ENCODE measurements at places on chromosomes 1 and 21.

DNA sequence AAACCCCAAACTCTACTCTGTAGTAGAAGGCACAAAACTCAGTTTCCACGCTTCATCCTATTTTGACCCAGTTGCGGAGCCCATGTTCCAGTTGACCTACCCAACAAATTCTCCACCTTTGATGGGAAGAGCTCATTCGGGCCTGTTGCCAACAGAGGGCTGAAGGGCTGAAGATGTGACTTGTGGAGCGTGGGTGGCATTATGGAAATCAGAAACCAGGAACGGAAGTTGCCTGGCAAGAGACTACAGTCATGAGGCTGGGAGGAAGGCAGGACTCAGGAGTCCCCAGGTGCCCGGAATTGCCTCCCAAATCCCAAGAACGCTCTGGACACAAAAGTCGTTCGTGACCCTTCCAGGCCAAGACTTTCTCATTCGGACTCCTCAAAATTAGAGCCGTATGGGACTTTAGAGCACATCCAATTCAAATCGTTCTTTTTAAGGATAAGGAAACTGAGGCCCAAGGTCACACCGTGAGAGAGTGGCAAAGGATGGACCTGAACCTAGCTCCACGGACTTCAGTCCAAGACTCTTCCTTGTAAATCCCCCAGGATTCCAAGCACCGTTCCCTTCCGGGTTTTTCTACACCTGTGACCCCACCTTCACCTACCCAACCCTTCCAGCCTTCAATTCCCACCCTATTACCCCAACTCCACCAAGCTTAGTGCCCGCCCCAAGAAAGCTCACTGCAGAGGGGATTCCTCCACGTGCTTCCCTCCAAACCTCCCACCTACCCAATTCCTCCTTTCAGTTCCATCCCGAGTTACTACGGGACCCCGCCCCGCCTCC, 739 bp downstream of the SMG5 start:
- no peak for DNase-seq

DNA sequence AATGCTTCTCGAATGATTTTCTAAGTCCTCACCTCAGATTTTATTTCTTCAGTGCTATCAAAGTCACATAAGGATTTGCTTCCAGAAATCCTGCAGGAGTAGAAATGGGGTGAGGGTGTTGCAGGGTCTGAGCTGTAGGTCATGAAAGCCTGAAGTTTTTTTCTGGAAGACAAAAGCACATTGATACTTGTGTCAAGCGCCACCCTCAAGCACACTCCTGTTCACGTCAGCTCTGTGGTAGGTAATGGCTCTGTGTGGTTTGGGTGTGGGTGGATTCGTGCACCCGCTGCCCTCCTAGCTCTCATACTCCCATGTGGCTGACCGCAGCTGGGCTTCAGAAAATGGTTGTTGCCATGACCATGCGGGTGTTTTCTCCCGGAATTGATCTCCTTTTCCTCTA, 39.9 kb downstream of the AKNAD1 start:
- no peak for DNase-seq

DNA sequence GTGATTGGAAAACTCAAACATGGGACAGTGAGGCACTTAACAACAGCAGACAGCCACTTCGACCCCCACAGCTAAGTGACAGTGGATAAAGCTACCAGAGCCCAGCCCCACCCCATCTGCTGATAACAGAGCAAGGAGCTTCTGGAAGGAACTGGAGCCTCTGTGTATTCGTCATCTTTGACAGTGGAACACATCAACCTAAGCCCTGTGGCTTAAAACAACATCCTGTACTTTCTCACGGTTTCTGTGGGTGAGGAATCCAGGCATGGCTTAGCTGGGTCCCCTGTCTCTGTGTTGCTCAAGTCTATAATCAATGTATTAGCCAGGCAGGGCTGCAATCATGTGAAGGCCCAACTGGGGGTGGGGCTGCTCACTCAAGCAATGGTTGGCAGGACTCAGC, 18.4 kb upstream of the SIPA1L2 start:
- no peak for DNase-seq

DNA sequence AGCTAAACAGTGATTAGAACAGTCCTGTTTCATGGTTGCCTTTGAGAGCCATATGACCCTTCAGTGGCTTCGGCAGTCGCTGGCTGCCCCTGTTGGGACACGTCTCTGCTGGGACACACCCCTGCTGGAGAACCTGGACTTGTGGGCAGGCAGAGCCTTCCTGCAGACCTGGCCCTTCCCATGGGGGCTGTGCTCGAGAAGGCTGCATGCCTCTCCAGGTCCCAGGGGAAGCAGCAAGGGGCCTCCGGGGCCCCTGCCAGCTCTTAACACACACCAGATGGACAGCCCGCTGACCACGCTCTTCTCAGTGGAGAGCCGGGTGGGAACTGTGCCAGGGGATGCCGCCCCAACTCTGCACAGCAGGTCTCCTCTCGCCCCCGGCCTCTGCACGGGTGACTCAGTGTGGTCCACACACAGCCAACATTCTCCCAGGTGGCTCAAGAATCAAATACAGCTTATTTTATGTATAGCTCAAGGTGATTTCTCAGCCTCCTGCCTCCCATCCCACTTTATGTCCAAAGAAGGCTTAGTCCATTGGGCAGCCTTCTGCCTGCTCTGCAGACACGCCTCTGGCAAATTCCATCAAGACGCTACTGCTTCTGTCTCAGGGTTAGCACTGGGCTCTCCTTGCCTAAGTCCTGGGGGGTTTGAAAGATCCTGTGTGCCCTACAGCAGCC, 450.8 kb downstream of the KIF26B start:
- no peak for DNase-seq

DNA sequence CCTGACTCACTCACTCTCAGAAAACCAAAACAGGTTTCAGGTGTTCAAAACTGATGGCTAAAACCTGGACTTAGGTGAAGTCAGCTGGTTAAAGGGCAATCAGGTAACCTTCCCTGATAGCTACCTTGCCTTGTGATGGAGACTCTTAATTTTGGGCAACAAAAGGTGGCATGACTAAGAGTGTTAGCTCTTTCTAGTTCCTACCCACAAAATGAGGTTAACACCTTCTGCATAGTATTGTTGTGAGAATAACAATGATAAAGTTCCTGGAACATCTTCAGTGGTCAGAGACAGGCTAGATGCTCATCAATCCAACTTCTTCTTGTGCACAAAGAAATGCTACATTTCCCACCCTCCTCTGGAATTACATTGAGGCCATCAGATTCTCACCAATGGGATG, 214.8 kb downstream of the ZNF648 start:
- DNase-seq: no peak

- no peak for DNase-seq
Observed at GRCh38 chr1:95723346-95723745, 489.3 kb downstream of the RWDD3 start.

DNA sequence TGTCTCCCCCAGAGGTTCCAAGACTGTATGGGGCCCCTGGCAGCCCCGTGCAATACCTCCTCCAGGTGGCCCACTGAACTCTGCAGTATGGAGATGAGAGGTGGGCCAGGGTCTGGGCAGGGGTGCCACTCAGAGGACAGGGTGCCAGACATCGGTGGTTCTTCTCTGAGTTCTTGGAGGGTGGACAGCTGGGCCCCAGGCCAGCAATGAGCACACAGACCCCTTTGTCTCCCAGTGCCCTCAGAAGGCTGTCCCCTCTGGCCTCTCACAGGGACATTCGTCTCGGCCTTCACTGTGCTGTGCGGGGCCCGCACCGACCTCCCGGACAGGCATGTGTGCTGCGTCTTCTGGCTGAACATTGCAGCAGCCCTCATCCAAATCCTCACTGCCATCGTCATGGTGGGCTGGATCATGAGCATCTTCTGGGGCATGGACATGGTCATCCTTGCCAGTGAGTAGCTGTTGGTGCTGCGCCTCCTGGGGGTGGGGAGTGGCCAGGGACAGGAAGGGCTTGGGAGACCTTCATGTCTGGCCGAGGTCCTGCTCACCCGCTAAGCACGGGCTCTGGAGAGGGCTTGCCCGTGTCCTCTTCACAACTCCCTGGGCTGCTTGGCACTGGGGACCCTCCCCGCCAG, 48.1 kb downstream of the STUM start:
- no peak for DNase-seq

GRCh38 chr1:212671342-212672031, 28.2 kb downstream of the BATF3 start:
- peak; percentile 72 for DNase-seq

DNA sequence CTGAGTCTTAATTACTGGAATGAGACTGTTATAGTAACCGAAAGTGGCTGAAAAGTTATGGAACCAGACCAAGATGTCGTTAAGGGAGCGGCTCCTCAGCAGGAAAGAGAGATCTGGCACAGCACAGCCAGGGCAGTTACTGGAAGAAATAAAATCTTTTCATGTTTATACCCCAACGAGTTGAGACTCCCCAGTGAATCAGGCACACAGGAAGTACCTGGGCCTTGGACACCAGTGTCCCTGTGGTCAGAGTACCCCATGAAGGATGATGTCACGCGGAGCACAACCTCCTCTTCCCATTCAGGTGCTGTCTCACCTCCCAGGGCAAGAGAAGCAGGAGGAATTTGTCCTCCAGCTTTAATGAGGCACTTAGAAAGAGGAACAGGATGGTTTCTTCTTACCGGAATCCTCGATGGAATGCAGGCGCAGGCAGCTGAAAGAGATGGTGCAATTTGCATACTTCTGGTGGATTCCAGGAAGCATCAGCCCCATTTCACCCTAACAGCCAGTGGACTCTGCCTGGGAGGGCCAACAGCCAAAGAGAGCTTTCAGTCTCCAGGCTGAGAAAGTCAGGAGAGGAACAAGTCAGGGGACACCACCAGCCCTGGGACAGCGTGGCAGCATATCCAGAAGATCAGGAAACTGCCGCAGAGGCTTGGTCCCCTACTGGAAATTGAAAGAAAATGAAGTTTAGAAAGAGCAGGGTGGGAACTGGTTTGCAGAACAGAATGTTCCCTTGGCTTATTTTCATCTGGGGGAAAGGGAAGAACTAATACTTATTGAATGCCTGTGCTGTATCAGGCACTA, 35.9 kb upstream of the CTTNBP2NL start:
- DNase-seq: no peak

DNA sequence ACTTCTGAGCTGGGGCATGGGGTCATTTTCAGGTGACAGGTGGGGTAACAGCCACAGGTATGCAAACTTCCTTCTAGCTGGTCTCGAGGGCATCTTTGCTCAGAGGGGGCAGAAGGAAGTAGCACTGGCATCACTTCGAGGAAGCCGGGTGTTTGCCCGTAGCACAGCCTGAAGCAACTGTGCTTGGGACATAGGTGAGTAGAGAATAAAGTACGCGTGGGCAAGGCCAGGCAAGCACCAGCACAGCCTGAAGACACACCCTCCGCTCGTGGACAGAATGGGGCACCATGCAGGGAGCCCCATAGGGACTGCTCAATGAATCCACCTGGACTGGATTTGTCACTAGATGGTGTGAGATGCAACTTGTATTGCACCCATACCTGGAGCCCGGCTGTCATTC, 167.1 kb downstream of the KCNJ6 start:
- DNase-seq: no peak

GRCh38 chr1:4227986-4228385, 327.9 kb upstream of the C1orf174 start:
- peak; percentile 34 for DNase-seq

DNA sequence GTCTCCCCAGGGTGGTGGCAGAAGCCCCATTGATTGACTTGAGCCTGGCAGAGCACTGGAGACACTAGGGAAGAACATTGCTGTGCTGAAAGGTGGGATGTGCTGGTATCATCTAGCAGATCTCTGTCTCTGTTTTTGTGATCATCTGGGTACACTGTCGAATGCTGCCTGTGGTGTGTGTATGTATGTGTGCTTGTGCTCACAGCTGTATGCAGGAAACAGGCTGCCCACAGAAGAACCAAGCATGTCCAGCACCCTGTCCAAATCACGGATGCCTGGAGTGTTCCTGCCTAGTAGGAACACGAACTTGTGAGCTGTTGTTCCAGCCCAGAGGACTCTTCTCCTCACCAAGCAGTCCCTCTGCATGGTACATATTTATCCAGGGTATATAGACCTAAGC, 1.5 kb downstream of the BRINP2 start:
- DNase-seq: no peak

GRCh38 chr1:216325946-216326345, 97.3 kb downstream of the USH2A start:
- DNase-seq: no peak

GRCh38 chr1:223775054-223775453, 62.7 kb downstream of the CAPN2 start:
- no peak for DNase-seq

DNA sequence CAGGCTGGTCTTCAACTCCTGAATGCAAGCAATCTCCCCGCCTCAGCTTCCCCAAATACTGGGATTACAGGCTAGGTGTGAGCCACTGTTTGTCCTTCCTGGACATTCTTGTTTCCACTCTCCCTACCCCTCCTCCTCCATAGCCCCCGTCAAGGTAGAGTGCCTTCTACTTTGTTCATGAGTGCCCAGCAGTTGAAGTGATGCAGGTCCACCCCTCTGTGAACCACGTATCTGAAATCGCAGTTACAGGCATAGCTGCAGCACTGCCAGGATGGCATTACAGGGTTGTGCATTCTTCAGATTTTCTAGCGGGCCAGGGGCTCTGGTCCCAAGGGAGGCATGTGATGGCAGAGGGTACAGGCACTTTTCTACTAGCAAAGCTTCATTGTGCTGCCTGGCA, 7.4 kb upstream of the TLR5 start:
- no peak for DNase-seq

- DNase-seq: no peak
Observed at GRCh38 chr1:32405672-32406467, 11.6 kb upstream of the BSDC1 start.

- no peak for DNase-seq
Observed at GRCh38 chr1:233496993-233497392, 116.9 kb upstream of the KCNK1 start.

- no peak for DNase-seq
Observed at GRCh38 chr1:42033629-42034028, 114.9 kb upstream of the HIVEP3 start.

DNA sequence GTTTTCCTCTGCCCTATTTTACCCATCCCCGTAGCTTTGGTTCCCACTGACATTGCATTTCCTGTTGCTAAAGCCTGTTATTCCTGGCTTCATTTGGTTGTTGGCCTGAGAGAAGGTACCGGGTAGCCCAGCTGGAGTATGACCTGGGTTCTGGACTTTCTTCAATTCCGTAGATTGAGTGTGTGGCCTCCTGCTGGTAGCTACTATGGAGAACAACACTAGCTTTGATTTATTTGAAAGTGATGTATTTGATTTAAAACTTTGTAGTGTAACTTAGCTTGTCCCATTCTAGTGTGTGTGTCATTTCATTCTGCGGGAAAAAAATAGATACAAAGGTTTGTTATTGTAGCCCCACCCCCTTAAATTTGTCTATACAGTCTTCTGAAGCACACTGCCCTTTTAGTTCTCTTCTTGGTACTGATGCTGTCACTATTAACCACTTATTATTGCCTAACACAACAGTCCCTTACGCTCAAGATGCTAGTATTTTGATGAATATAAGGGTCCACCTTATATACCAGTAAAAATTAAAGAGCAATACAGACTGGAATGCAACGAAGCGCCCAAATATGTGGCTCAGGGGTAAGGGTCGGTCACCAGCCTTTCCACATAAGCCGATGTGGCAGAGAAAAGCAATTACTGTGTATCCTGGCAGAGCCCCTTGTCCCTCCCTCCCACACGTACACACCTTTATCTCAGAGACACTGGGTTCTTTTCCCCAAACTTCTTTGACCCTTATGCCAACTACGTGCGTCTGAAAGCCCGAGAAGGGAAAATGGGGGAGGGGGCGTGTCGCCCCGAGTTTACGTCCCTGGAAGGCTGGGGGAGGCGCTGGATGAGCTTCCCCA, 643 bp upstream of the MOV10 start:
- DNase-seq: no peak

GRCh38 chr21:16900685-16901084, 612.2 kb upstream of the CXADR start:
- DNase-seq: no peak

- DNase-seq: no peak
Observed at GRCh38 chr1:222239130-222239529, 308.8 kb downstream of the HHIPL2 start.

Data from NCI-H1436 treated with DMSO at 0.1 percent for 48 hours (cell line).